ENCODE measurements at places on chromosomes 11 and 22.

DNA sequence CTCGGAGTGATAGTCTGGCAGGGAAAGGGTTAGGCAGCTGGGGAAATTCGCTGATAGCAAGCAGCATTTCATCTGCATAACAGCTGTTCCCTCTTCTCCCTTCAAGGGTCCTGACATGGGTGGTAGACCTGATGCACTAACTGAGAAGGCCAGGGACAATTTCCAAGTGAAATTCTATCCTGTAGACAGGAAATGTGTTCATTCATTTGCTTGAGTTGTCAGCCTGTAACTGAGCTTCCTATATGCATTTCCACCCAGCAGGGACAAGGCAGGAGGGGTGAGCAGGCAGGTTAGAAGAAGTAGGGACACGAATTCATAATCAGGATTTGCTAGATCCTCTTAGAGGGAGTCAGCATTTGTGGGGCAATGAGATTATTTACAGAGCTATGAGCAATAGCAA lies 154.3 kb upstream of the NCAM1 start:
- no peaks in the 10 kb centered on the region for H3K4me1 ChIP-seq
- H3K27me3 ChIP-seq: no peaks in the 10 kb centered on the region
- H3K27ac ChIP-seq: no peak overlapping the region
- DNase-seq: no peak

- H3K4me1 ChIP-seq: peaks cover 4% of the 10 kb centered on the region
- no peak overlapping the region for H3K27ac ChIP-seq
- H3K4me3 ChIP-seq: no peak overlapping the region
- H3K36me3 ChIP-seq: no peaks in the 10 kb centered on the region
Observed at GRCh38 chr11:126392633-126393013, 37.1 kb downstream of the ST3GAL4 start.

DNA sequence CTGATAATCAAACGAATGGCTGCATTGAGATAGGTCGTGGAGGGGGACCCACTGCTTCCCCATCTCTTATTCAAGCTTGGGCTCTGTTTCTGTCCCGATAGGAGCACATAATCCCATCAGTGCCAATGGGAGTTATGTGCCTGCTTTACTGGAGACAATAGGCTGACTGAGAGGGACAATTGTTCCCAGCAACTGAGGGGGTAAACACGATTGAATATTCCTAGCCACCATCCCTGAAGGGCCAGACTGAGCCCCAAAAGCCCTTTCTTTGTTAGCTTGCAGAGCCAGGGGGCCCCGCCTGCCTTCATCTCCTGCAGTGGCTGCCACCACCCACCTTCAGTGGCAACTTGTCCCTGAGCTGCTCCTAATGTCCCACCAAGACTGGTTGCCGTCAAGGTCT lies 172.8 kb upstream of the NAV2 start:
- no peaks in the 10 kb centered on the region for H3K36me3 ChIP-seq
- no peaks in the 10 kb centered on the region for H3K27me3 ChIP-seq
- no peak for DNase-seq
- H3K4me1 ChIP-seq: no peaks in the 10 kb centered on the region
- no peak overlapping the region for H3K27ac ChIP-seq

DNA sequence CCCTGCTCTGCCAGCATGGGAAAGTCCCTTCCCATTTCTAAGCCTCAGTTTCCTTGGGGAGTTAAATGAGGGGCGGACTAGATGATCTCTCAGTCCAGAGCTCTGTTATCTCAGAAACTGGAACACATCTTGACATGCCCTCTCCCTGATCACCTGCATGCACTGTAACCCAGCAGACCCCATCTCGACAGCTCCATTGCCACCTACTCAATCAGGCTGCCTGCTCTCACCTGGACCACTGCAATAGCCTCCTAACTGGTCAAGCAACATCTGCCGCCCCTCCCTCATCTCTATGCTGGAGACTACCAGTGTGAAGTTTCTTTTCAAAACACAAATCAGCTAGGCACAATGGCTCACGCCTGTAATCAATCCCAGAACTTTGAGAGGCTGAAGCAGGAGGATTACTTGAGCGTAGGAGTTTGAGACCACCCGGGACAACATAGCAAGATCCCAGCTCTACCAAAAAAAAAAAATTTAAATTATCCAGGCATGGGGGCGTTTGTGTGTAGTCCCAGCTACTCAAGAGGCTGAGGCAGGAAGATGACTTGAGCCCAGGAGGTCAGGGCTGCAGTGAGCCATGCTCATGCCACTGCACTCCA lies 22.2 kb downstream of the LRRC55 start:
- H3K4me3 ChIP-seq: no peak overlapping the region
- H3K27ac ChIP-seq: peak overlapping the region; percentile 59
- no peaks in the 10 kb centered on the region for H3K27me3 ChIP-seq
- DNase-seq: no peak
- H3K4me1 ChIP-seq: peaks cover 24% of the 10 kb centered on the region
- no peaks in the 10 kb centered on the region for H3K36me3 ChIP-seq

DNA sequence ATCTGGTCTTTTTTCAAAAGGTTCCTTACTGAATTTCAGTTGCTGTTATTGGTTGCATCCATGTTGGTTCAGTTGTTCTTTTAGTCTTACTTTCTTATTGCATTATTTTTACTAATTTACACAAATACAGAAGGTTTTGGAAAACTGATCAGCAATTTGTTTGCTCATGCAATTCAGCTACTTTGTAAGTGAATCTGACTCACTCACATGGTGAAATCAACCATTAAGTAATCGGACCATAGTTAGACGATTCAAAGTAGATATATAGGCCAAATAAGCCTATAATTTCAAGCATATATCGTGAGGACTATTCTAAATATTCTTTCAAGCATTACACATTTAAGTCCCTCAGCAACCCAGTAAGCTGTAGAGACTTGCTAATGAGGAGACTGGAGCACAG lies 41.7 kb downstream of the CCDC83 start:
- no peak overlapping the region for H3K4me3 ChIP-seq
- H3K36me3 ChIP-seq: no peaks in the 10 kb centered on the region
- H3K27me3 ChIP-seq: no peaks in the 10 kb centered on the region
- no peaks in the 10 kb centered on the region for H3K4me1 ChIP-seq

DNA sequence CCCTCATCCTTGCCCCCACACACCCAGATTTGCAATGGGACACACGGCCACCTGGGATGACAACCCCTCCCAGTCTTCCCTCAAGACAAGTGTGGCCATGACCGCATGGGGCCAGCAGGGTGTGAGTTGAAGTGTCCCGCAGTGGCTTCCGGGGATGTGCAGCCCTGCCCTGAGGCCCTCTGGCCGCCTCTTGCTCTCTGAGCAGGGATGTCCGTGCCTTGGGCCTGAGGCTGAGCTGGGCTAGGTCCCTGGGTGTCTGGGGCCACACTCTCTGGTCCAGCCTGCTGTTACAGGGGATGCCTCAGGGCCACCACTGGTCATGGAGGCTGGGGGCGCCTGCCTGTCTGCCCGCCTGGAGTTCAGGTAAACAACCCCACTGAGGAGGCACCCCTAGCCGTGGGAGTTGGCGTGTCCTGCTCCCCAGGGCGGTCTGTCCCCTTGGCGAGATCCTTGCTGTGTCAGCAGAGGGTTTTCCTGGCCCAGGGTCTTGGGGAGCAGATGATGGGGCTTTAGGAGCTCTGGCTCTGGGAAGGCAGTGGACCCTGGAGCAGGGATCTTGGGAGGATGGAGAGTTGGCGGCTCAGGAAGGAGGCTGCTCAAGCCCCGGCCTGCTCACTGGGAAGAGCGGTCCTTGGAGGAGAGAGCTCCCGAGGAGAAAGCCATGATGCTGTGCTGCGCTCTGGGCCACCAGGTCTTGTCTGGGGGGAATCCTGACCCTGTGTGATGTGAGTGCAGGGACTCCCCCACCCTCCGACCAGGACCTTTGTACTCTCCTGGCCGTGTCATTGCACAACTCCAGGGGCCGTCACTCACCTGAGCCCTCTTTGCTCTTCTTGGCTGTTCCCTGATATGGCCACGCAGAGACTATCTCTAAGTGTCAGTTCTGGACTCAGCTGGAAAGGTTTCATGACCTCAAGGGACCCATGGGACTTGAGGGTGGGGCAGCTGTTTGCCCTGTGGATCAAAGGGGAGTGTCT lies 67.9 kb downstream of the KCNQ1 start:
- no peak overlapping the region for H3K4me3 ChIP-seq
- no peaks in the 10 kb centered on the region for H3K36me3 ChIP-seq
- no peaks in the 10 kb centered on the region for H3K4me1 ChIP-seq
- H3K27ac ChIP-seq: no peak overlapping the region
- peak; percentile 8 for DNase-seq

- H3K27ac ChIP-seq: no peak overlapping the region
- no peak for DNase-seq
- H3K4me3 ChIP-seq: no peak overlapping the region
Observed at GRCh38 chr11:102064316-102064715, 17.1 kb downstream of the CFAP300 start.

- H3K36me3 ChIP-seq: no peaks in the 10 kb centered on the region
- H3K27ac ChIP-seq: no peak overlapping the region
- H3K27me3 ChIP-seq: no peaks in the 10 kb centered on the region
- DNase-seq: no peak
- no peaks in the 10 kb centered on the region for H3K4me1 ChIP-seq
- no peak overlapping the region for H3K4me3 ChIP-seq
Observed at GRCh38 chr11:114736806-114737205, 58.5 kb downstream of the NXPE2 start.

DNA sequence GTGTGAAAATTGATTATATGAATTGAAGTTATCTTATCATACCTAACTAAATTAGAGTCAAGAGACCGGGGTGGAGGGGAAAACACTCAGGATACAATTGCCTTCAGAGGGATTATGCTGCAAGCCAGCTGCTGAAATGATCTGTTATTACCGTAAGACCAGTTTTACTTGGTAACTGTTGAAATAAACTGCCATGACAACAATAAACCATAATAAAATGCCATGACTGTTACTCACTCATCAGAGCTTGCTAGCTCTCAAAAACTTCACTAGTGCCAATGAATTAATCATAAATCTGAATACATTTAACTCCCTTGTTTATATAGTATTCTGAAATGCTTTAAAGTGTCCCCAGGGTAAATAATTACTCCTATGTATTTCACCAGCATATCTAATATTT lies 68.2 kb downstream of the CASP12 start:
- no peaks in the 10 kb centered on the region for H3K27me3 ChIP-seq
- H3K27ac ChIP-seq: no peak overlapping the region
- no peaks in the 10 kb centered on the region for H3K4me1 ChIP-seq
- no peak for DNase-seq
- H3K4me3 ChIP-seq: no peak overlapping the region
- H3K36me3 ChIP-seq: no peaks in the 10 kb centered on the region

DNA sequence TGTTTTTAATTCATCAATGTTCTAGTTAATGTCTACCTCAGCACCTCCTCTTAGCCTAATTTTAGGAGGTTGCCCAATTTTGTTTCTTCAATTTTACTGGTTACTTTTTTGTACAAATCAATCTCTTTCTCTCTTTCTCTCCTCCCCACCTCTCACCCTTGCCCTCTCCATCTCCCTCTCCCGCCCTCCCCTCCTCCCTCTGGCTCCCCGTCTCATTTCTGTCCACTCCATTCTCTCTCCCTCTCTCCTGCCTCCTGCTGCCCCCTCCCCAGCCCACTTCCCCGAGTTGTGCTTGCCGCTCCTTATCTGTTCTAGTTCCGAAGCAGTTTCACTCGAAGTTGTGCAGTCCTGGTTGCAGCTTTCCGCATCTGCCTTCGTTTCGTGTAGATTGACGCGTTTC lies 40.9 kb upstream of the NNMT start:
- H3K27ac ChIP-seq: peak overlapping the region; percentile 87
- DNase-seq: no peak
- no peaks in the 10 kb centered on the region for H3K27me3 ChIP-seq

GRCh38 chr11:15937601-15938120 lies 418.7 kb downstream of the SOX6 start:
- DNase-seq: no peak
- peaks cover 5% of the 10 kb centered on the region for H3K4me1 ChIP-seq
- H3K27ac ChIP-seq: no peak overlapping the region
- no peaks in the 10 kb centered on the region for H3K36me3 ChIP-seq

DNA sequence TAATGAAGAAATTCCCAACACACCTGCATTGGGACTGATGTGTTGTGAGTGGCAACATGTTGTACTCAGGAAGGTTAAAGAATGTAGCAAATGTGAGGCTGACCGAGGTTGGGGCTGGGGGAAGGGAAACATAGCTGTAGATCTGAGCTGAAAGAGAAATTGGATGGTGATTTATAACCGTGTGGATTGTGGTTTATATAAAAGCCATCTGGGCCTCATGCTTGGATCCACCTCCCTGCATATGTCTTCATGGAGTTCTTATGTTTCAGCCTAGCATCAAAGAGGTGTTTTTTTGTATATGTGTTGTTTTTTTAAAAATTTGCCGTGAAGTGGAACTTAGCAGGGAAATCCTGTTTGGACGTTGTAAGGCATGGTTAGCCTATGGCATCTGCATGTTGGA lies 141.3 kb downstream of the NAV2 start:
- H3K4me1 ChIP-seq: peaks cover 14% of the 10 kb centered on the region
- DNase-seq: no peak
- no peaks in the 10 kb centered on the region for H3K36me3 ChIP-seq

DNA sequence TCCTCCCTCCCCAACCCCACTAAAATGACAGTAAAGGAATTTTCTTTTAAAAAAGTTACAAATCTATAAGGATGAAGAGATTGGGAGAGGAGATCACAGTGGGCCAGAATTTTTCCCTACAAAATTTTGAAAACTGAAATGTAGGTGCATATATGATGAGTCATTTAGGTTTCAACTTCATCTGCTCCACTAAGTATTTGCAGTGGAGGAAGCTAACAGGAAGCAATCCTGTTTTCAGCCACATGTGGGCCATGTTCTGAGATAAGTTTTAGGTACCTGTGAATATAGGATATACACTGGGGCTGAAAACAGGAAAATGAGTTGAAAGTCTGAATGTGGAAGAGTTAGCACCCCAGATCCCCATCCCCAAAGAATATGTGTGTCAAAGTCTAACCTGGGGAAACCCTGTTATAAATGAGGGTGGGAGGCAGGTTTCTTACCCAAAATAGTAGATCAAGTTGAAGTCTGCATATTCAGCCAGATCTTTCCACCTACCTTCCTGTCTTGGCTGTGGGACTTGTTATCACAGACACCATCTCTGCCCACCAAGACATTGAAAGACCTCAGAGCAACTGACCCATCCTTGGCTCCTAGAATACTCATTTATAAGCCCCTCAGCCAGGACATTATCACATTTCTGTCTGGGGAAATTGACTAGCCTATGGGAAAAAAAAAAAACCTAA lies 87.3 kb downstream of the PACS1 start:
- no peak for DNase-seq
- no peaks in the 10 kb centered on the region for H3K27me3 ChIP-seq
- H3K4me3 ChIP-seq: no peak overlapping the region
- no peak overlapping the region for H3K27ac ChIP-seq

Data from gastrocnemius medialis (tissue), 4 donors.